ENCODE measurements at places on chromosomes 13 and 19.

GRCh38 chr19:35987571-35987896, 7.5 kb upstream of the SDHAF1 start:
- no peak for DNase-seq

GRCh38 chr13:92807966-92808365, 418.6 kb upstream of the GPC6 start:
- no peak for DNase-seq

GRCh38 chr13:46168341-46168740, 13.6 kb downstream of the LCP1 start:
- no peak for DNase-seq

DNA sequence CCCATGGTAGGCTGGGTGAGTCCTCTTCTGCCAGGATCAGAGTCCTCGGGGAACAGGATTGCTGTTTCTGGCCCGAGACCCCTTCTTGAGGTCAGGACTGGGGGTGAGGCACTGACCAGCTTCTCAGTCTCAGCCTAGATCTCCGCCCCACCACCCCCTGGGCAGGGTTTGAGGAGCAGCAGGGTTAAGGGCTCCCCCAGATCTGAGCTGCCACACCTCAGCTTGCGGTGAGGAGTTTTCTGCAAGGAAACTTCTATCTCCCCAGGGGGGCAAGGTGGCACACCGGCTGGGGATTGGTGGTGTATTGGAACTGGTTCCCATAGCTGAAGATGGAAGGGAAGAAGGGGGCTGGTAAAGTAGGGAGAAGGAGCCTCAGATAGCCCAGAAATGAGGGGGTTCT, 19.5 kb downstream of the CHST8 start:
- DNase-seq: no peak

Measured in activated gamma-delta T cell treated with Interleukin-2 at 50 U/mL for 16 hours (primary cell).